Adipocyte (in vitro differentiated cells): ENCODE measurements at places on chromosomes 1 and 21.
A peak's percentile ranks its signal among the peaks of the same experiment; 100 is the strongest.

GRCh38 chr1:19981507-19982312, 2.3 kb upstream of the PLA2G2A start:
- no peak for DNase-seq

GRCh38 chr1:5748286-5749225, 243.7 kb downstream of the NPHP4 start:
- no peak for DNase-seq

GRCh38 chr1:6912518-6912917, 127.3 kb downstream of the CAMTA1 start:
- no peak for DNase-seq

DNA sequence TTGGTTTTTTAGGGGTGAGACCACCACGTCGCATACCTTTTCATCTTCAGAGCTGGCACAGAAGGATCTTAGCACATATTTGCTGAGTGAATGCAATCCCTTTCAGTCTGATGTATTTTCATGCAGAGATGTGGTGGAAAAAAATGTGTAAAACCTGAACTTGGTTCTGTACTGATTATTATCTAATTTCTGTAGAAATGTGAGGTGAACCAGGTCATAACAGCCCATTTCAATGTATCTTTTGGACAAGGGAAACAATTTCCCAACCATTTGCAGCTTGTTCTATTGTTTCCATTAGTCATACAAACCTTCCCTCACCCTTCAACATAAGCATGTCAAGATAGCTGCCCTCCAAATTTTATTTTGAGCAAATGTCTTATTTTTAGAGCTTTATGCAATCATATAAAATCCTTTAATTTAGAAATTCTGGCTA, 46.8 kb upstream of the RUNX1 start:
- DNase-seq = peak; percentile 88

- DNase-seq = no peak
Measured at GRCh38 chr1:24388331-24388885, 25.2 kb downstream of the STPG1 start.

DNA sequence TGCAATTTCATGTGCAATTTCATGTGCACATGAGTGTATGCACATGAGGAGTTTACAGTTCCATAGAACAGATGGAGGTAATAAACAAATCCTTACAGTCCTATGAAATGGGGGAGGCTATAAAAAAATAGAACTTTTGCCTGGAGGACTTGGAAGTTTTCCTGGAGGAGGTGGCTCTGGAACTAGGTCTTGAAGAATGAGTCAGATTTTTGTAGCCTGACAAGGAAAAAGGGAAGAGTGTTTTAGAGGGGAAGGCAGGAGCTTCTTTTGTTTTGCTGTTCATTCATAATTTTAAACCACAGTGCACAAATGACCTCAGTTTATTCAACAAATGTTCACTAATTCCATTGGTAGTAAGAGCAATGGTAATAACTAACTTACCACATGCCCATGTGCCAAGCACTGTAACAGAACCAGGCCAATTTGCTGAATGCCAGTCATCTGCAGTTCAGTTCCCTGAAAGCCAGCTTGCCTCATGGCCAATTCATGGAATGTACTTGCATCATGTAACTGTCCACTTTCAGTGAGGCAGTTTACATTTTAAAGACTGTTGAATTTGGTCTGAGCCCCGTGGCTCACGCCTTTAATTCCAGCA, 2.7 kb downstream of the DIO1 start:
- peak; percentile 91 for DNase-seq

DNA sequence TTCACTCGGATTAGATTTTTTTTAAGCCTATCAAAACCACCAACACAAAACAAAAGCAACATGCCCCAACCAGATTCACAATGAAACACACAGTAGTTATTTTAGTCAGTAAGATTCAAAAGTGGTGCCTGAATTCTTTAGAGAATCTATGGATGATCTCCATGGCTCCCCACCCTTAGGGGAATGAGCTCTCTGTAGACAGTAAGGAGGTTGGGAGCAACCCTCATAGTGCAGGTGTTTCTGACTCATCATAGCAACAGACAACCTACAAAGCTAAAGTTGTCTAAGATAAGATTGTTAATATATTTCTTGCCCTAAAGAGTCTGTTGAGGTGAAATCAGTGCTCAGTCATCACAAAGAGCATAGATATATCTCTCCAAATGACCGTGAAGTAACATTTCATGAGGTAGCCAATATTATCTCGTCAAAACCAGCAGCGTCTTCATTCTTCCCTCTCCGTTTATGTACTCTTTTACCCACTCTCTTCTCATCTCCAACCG, 78.3 kb downstream of the ADAMTS1 start:
- DNase-seq = no peak

GRCh38 chr1:231705806-231706760, 79.5 kb downstream of the DISC1 start:
- peak; percentile 24 for DNase-seq

GRCh38 chr1:58574816-58575215, 2.2 kb downstream of the TACSTD2 start:
- no peak for DNase-seq

DNA sequence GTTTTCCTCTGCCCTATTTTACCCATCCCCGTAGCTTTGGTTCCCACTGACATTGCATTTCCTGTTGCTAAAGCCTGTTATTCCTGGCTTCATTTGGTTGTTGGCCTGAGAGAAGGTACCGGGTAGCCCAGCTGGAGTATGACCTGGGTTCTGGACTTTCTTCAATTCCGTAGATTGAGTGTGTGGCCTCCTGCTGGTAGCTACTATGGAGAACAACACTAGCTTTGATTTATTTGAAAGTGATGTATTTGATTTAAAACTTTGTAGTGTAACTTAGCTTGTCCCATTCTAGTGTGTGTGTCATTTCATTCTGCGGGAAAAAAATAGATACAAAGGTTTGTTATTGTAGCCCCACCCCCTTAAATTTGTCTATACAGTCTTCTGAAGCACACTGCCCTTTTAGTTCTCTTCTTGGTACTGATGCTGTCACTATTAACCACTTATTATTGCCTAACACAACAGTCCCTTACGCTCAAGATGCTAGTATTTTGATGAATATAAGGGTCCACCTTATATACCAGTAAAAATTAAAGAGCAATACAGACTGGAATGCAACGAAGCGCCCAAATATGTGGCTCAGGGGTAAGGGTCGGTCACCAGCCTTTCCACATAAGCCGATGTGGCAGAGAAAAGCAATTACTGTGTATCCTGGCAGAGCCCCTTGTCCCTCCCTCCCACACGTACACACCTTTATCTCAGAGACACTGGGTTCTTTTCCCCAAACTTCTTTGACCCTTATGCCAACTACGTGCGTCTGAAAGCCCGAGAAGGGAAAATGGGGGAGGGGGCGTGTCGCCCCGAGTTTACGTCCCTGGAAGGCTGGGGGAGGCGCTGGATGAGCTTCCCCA, 643 bp upstream of the MOV10 start:
- DNase-seq = peak; percentile 79

GRCh38 chr21:46295996-46296752, 10.0 kb downstream of the YBEY start:
- peak; percentile 64 for DNase-seq

- no peak for DNase-seq
Measured at GRCh38 chr1:177328251-177328650, 157.5 kb downstream of the BRINP2 start.

- DNase-seq = no peak
Measured at GRCh38 chr1:168427051-168427450, 116.7 kb downstream of the XCL2 start.

- DNase-seq = peak; percentile 78
Measured at GRCh38 chr1:61853583-61853982, 111.3 kb downstream of the PATJ start.

GRCh38 chr1:11704691-11705475, 13.4 kb downstream of the DRAXIN start:
- no peak for DNase-seq

GRCh38 chr21:45438391-45439145, 33.6 kb downstream of the COL18A1 start:
- DNase-seq = no peak

DNA sequence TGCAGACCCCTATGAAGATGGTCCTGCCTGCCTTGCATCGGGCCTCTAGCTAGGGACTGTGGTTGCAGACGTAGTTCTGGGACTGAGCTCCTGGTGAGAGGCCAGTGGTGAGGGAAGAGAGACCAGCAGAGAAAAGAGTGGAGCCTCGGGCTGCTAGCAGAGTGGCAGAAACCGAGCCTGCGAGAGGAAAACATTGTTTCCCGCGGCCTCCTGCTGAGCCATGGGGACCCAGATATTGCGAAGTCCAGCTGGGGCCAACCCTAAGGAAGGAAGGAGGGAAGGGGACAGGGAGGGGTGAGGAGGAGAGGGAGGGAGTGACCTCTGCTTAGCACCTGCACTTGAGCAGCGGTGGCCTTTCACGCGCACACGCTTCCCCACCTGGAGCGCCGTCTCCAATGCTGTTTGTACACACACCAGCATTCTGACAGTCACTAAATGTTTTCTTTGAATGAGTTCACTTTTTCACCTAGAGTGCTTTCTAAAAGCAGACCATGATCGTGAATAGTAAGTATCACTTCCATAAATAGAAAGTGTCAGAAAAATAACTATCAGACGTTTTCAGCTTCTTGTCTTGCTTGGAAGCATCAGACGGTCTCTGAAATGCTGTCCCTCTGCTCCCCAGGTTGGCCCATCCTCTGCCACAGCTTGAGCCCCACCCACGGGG, 2.5 kb upstream of the FNDC10 start:
- no peak for DNase-seq

DNA sequence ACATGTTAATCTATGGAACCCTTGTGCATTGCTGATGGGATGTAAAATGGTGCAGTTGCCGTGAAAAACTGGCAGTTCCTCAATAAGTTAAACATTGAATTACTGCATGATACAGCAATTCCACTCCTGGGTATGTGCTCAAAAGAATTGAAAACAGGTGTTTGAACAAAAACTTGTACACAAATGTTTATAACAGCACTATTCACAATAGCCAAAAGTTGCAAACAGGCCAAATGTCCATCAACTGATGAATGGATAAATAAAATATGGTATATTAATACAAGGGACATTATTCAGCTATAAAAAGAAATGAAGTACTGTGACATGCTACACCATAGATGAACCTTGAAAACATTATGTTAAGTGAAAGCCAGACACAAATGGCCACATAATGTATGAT, 17.7 kb upstream of the SRSF10 start:
- peak; percentile 50 for DNase-seq

DNA sequence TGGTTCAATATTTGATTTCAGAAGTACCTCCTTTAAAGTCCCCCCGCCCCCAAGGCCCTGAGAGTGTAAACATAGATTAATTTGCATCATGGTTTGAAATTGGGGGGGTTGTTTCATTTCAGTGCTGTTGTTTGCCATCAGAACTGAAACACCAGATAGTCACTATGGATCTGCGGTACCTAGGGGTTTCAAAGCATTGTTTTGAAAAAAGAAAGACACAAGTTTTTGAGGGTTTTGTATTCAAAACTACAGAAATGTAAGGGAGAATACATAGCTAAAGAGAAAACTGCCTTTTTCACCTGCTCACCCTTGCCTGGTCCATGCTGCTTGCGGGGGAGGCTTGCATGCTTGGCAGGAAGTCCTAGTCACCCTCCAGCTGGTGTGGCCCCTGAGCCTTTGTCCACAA, 59.3 kb downstream of the ACP6 start:
- no peak for DNase-seq

GRCh38 chr1:180675586-180675985, 43.8 kb downstream of the XPR1 start:
- DNase-seq = peak; percentile 10

- DNase-seq = no peak
Measured at GRCh38 chr1:115982400-115982799, 6.1 kb downstream of the SLC22A15 start.

- no peak for DNase-seq
Measured at GRCh38 chr1:162922201-162922600, 61.2 kb upstream of the CCDC190 start.

DNA sequence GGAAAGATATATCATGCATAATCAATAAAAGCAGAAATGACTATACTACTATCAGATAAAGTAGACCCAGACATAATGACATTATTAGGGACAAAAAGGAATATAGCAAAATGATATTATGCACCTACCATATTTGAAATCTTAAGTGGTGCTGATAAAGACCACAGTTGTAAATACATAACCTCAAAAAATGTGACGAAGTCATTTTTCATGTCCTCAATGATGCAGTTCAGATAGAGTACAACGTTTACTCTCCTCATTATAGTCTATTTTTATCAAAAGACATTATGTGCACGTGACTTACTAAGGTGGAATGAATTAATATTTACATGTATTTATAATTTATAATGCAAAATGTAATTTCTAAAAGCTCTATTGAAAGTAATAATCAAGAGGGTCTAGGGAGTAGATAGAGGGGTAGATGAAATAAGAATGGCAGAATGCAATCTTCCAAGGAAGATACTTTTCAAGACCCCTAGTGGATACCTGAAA, 61.7 kb upstream of the TNFSF4 start:
- no peak for DNase-seq

DNA sequence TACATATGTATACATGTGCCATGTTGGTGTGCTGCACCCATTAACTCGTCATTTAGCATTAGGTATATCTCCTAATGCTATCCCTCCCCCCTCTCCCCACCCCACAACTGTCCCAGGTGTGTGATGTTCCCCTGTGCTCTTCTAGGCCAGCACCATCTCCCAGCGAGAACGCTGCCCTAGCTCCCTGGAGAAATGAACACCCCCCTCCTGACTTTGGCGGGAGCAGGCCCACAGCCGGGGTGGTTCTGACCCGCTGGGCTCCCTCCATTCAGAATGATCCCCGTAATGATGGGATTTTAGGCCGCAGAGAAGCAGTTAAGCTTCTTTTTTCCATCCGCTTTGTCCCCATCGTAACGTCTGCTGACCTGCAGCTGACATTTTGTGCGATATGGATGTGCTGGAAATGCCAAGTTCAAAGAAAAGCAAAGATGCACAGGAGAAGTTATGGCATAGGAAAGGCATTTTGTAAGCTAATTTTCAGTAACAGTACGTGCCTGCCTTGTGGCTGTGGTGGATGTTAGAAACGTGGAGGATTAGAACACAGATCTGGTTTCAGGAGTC, 39.3 kb downstream of the ELK4 start:
- no peak for DNase-seq
